ENCODE measurements at places on chromosomes 6 and 20.
A peak's percentile ranks its signal among the peaks of the same experiment; 100 is the strongest.

DNA sequence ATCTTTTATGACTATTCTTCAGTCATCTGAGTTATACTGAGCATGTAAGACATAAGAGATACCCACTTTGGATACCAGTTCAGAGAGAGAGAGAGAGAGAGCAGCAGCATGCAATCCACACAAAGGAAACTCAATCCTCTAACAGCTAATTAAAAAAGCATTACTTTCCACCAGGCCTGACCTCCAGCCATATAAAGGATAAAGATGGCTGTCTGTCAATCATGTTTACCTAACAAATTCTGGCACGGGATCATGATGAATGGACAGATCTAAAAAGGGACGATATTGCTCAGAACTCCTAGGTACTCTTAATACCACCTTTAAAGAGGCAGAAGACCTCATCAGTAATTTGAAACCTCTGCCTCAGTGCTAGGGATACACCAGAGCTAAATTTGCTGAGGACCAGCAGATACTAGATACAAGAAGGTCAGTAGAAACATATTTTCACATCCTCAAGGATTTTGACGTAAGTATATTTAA, 159.2 kb downstream of the RPS12 start:
- DNase-seq, result no peak

DNA sequence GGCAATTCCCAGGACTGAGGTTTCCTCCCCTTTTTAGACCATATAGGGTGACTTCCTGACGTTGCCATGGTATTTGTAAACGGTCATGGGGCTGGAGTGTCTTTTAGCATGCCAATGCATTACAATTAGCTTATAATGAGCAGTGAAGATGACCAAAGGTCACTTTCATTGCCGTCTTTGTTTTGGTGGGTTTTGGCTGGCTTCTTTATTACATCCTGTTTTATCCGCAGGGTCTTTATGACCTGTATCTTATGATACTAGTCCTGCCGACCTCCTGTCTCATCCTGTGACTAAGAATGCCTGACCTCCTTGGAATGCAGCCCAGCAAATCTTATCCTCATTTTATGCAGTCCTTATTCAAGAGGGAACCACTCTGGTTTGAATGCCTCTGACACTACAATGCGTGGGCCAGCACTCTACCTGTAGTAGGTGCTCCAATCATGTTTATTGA, 190.1 kb downstream of the KCNQ5 start:
- no peak for DNase-seq

- DNase-seq, result no peak
Measured at GRCh38 chr6:40688214-40688761, 101.1 kb upstream of the LRFN2 start.

DNA sequence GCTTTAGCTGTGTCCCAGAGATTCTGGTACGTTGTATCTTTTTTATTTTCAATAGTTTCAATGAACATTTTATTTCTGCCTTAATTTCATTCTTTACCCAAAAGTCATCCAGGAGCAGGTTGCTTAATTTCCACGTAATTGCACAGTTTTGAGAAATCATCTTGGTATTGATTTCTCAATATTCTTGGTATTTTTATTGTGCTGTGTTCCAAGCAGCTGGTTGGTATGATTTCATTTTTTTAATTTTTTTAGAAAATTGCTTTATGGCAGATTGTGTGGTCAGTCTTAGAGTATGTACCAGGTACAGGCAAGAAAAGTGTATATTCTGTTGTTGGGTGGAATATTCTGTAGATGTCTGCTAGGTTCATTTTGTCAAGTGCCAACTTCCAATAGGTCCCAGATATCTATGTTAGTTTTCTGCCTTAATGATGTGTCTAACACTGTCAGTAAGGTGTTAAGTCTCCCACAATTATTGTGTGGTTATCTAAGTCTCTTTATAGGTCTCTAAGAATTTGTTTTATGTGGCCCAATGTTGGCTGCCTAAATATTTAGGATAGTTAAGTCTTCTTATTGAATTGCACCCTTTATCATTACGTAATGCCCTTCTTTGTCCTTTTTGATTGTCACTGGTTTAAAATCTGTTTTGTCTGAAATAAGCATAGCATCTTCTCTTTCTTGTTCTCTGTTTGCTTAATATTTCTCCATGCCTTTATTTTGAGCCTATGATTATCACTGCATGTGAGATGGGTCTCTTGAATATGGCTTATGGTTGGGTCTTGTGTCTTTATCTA, 366.9 kb upstream of the IRAK1BP1 start:
- DNase-seq, result no peak

- DNase-seq, result no peak
Measured at GRCh38 chr20:31573555-31574321, 31.4 kb upstream of the ID1 start.

- DNase-seq, result peak; percentile 30
Measured at GRCh38 chr20:63846128-63846771, 15.0 kb upstream of the ABHD16B start.

DNA sequence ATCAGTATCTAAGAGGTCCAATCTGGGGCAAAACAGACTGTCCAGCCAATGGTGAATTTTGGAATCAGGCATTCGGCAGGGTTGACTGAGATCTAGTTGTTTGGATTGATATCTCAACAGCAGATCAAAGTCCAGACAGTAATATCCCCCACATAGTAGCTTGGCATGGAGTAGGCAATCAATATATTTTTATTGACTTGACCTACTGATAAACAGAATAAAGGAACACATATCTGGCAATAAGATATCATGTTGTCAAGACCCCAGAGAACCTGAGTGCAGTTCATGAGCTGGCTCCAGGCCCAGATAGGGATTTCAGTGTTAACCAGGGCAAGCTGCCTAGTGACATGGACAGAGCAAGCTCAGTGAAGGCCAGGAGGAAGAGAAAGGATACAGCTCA, 34.4 kb downstream of the TNFAIP3 start:
- DNase-seq, result no peak

- no peak for DNase-seq
Measured at GRCh38 chr6:156582509-156582992, 194.6 kb upstream of the ARID1B start.

DNA sequence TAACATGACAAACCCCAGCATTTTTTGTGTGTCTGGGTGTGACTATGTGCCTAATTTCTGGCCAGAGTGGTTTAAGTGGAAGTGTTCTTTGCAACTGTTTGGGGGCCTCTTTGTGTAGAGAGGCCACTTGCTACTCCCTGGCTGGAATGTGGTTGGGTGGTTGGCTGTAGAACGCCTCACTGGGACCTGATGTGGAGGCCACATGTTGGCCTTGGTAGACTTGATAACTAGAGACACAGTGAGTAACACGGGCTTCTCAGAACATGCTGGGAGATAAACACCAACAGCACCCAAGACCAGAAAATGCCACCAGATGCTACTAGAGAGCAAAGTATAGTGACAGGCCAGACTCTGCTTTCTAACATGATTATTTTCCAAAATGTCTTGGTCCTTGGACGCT, 111.2 kb upstream of the ZFP64 start:
- DNase-seq, result no peak

DNA sequence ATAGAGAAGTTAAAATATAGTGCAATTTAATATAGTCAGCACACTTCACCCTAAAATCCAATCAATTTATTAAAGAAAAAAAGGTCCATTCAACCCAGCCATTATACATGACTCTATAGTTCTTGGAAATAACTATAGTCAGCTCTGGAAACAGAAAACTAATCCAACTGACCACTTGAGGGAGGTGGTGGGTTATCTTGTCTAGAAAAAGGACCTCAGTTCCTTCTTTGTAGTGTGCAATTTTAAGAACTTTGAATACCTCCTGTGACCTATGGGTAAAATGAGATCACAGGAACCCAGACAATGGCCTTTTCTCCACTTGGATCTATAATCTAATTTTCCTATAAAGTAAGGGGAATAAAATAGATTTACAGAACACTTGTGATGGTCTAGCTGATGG, 163.6 kb upstream of the CENPW start:
- DNase-seq, result no peak

DNA sequence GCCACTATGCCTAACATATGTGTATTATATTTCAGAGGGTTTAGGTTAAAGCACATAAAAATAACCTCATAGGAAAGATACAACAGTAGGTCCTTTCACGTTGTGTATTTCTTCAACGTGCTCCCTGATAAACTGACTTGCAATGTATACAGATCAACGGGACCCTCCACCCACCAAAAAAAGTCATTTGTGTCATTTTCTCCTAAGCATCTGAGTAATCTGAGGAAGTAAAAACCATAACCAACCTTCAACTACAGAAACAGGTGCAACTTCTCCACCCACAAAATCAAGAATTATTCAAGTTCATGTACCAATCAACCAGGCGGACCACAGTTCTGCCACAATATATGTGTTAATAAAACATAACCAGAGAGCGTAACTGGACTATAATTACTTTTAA, 54.9 kb upstream of the NHSL1 start:
- DNase-seq, result no peak

- peak; percentile 67 for DNase-seq
Measured at GRCh38 chr6:32867022-32867477, 13.1 kb downstream of the PSMB9 start.

DNA sequence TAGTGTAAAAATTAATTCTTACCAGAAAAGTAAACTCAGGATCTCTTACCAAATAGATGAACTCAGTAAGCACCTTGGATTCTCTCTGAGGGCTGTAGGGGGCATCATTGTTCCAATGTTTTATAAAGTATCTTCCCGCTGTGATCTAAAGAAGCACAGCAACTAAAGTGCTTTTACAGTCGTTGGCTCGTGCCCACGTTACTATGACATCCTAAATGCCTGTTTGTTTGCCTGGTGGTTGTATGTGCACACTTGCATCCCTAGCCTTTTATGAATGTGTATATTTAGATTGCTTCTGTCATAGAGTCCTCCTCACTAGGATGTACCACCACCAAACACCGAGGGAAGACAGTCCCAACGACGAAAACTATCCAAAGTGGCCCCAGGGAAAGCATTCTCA, 34.5 kb downstream of the SLX4IP start:
- DNase-seq, result no peak

GRCh38 chr6:80639181-80639629, 532.7 kb downstream of the BCKDHB start:
- DNase-seq, result no peak

DNA sequence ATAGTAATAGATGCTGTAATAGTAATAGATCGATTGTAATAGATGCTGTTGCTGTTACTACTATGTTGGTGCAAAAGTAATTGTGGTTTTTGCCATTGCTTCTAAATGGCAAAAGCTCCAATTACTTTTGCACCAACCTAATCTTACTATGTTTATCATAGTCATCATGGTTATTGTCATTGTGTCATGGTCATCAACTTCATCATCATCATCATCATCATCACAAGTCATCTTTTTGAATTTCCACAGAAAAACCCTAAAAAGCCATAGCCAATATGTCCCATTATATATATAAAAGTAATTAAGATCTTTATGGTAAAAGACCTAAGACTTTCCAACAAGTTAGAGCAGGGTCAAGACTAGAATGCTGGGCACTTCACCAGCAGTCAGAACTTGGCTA, 435.1 kb upstream of the MARCKS start:
- DNase-seq, result no peak

DNA sequence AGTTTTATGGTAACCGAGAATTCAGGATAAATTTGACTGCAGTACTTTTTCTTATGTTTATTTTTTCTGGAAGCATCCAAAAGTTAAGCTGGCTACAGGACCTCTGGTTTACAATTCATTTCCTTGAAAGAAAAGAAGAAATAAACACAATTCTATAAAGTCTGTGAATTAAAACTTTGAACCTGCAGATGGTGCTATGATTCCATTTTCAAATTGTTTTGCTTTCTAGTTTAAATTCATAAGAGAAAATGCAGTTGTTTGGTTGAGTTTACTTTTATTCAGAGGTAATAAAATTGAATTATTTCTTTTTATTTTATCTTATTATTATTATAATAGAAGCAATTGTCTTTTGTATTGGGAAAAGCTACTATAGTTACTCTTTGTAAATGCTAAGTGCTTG, 1.8 kb upstream of the VIP start:
- no peak for DNase-seq

DNA sequence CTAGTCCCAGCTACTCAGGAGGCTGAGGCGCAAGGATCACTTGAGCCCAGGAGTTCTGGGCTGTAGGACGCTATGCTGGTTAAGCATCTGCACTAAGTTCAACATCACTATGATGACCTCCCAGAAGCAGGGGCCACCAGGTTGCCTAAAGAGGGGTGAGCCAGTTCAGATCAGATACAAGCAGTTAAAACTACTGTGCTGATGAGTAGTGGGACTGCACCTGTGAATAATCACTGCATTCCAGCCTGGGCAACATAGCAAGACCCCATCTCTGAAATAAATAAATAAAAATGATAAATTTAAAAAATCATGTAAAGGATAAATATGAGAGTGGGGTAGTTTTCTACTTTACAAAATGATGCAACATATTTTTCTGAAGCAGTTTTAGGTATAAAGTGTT, 106.5 kb downstream of the TMEM170B start:
- DNase-seq, result no peak

GRCh38 chr6:161105408-161105807, 113.8 kb downstream of the MAP3K4 start:
- DNase-seq, result no peak

DNA sequence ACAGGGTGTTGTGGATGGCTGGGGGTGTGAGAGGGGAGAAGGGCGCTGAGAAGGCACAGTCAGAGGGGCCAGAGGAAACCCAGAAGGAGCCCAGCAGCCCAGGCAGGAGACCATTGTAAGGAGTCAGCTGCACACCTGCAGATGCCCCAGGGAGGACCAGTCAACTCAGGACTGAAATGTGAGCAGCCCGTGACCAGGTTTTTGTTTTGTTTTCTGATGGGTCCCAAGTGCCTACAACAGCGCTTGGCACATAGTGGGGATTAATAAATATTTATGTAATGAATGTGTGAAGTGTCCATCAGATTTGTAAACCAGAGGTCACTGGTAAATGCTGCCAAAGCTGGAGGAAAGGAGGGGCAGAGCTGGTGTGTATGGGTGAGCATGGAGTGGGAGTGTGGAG, 30.2 kb downstream of the TRAM2 start:
- DNase-seq, result no peak

DNA sequence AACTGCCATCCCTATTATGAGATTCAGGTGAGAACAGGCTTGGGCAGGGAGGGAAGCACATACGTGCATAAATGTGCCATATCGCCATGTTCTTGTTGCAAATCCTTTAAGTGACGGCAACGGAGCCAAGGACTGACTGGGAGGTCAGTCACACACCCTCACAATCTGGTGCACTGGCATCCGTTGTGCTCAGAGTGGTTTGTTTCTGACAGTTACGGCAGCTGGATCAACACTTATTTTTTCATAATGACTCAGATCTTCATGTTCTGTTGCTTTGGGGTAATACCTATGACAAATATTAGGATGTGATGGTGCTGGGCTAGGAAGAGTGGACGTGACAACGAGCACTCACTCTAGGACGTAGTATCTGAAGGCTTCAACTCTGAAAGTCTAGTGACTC, 56.2 kb upstream of the PREP start:
- no peak for DNase-seq

Measured in B cell (primary cell).